Heart right ventricle (tissue), 16 donors: ENCODE measurements at places on chromosomes 1 and 21. TPM values are rescaled to one million over a fixed set of nuclear protein-coding genes. Genes with fewer than 3 reads are reported as not detected.

- no peak for DNase-seq
Measured at GRCh38 chr1:110875216-110875731, 2.3 kb downstream of the CD53 start.

DNA sequence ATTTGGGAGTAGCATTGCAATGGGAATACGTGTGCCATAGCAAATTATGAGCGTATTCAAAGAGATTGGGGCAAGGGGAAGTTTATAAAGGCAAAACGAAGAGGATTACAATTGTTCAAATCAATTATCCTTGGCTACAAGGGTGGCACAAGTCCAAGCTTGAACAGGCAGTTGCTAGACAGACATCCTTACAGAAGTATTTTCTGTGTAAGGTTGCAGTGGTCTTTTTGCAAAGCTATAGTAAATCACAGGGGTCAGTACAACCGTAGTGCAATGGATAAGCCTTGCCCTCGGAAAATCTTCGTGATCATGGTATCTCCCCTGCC is 37.4 kb upstream of the HAO2 start:
- no peak for DNase-seq

DNA sequence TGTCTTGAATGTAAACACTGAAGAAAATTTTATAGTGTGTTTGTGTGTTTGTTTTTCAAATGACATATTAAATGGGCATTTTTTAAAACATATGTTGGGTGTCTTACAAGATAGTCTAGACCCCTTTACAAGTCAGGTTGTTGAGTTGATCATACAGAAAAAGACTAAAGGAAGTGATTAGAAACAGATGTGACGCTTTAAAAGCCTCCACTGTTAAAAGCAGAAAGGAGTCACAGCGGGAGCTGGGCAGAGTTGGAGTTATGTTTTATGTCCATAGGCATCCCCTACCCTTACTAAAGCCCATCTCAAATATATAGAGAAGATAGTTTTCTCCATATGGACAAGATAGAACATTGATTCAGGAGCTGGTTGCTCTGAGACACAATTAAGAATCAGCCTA is 393.9 kb downstream of the PLPP3 start:
- DNase-seq, result no peak

- no peak for DNase-seq
Measured at GRCh38 chr1:214864896-214865688, 217.4 kb upstream of the KCNK2 start.

DNA sequence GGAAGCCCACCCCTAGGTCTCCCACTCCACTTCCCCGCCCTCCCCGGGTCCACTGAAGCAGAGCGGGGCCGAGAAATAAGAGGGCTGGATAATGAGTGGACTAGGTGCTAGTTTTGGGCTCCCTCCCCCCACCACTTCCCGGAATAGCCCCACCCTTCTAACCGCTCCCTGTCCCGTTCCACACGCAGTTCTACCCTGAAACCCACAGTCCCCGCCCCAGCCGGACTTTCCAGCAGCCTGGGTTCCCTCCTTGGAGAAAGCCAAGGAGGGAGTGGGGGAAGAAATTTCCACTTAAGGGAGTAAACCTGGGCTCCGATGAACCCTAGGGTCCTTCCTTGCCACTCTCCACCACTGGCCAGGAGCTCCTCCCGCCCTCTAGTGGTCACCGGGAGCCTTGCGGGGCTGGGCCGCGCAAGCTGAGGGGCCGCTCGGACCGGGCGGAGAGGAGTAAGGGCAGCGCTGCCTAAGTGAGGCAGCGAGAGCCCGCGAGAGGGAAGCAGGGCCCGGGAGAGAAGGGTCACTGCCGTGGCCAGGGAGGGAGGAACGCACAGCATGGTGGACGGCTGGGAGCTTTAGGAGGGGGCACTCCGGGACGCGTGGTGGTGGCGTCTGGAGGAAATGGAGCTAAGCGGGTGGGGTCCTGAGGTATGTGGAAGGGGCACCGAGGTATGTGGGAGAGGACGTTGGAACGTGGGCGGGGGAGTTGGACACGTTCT is 14.3 kb downstream of the THBS3 start:
- peak; percentile 87 for DNase-seq

DNA sequence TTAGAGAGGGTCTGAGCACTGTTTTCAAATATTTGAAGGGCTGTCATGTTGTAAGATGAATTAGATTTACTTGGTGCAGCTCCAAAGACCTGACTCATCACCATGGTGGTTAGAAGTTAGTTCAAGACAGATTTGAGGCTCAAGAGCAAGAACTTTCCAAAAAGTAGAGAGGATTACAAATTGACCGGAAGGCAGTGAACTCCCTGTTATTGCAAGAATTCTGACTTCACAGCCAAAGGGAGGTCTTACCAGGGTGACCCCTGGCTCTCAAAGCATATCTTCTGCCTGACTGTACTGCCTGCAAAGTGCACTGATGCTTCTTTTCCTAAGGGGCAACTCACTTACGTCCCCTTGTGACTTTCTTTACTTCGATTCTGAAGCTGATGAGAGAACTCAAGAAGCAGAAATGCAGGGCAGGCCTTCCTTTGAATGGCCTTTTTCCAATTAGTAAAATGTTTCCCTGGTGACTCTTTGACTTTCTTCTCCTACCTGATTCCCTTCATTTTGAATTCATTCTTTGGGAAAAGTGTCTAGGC is 86.4 kb downstream of the NAV1 start:
- no peak for DNase-seq

DNA sequence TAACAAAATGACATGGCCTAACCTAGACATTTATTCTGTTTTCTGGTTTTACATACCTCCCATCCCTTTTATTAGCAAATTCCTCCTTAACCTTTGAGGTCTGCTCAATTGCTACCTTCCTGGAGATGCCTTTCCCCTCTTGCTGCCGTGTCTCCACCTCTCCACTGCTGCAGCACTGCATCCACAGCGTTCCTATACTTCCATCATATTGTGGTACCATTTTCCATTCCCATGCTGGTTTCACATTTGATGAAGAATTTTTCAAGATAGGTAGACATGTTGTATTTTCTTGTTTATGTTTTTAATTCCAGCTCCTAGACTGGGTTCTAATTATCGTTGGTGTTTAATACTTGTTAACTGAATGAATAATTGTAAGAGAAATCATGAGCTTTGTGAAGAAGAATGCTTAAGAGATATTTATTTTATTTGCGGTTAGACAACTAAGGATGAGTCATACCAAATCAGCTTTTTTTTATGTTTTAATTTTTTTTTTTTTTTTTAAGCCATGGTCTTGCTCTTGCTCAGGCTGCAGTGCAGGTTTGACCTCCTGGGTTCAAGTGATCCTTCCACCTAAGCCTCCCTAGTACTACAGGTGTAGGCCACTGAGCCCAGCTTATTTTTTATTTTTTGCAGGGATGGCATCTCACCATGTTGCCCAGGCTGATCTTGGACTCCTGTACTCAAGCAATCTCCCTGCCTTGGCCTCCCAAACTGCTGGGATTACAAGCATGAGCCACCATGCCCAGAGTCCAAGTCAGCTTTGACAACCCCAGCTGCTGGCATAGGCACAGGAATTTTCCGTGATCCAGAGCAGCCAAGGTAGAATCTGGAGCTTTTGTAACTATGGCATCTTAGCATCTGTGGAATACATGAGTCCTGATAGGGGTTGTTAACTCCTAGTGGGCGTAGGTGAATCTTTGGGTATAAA is 44.0 kb downstream of the ATP6V1G3 start:
- no peak for DNase-seq

DNA sequence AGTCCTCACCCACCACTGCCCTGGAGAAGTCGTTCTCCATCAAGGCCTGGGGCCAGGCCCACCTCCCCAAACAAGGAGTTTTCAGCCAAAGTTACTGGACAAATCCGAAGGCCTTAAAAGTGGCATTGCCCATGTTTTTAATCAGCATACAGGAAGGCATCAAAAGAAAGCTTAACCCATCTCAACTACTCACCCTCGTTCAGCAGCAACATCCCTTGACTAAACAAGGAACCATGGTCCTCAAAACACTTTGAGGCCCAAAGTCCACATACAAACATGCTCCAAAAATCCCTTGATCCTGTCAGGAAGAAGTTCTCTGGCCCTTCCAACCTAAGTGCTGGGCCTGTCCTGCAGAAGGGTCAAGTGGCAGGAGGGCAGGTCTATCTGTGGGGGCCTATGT is 1.6 kb downstream of the CAPZB start:
- no peak for DNase-seq

GRCh38 chr1:36487906-36488305 is 5.2 kb upstream of the CSF3R start:
- no peak for DNase-seq

DNA sequence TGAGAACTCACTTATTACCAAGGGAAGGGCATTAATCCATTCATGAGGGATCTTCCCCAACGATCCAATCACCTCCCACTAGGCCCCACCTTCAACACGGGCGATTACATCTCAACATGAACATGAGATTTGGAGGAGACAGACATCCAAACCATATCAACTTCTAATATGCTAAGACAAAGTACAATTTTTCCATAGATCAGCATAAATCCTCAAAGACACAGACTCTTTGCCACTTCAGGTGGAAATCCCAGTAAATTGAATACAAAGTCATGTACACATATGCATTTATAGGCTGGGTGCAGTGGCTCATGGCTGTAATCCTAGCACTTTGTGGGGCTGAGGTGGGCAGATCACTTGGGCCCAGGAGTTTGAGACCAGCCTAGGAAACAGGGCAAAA is 18.8 kb upstream of the CXADR start:
- no peak for DNase-seq

DNA sequence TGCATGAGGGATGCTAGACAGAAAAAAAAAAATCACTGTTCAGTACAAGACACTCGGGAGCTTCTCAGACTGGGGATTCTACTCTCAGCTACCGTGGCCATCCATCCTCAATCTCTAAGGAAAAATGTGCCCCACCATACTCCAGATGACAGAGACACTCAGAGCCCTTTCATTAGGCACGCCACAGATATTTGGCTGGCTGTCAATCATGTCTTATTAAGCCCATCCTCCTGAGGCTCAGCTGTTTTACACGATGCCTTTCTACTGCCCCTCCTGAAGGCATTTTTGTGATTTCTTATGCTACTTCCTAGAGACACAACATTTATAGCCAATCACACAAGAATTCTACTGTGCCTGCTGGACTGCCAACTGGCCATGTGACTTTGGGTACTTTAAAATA is 92.9 kb downstream of the KIF14 start:
- DNase-seq, result no peak

DNA sequence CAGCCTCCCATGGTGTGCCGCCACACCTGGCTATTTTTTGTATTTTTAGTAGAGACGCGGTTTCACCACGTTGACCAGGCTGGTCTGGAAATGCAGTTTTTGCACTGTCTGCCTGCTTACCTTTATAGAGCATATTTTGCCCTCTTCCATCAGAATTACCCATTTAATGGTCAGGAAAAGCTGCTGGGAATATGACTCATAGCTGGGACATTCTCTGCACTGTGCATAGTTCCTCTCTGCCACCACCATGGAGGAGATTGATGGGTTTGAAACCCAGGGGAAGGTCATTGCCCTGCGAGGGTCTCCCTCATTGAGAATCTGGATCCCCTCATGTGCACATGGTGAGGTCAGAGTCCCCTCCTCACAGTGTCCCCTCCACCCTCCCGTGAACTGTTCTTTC is 32.1 kb downstream of the MX1 start:
- DNase-seq, result no peak

- no peak for DNase-seq
Measured at GRCh38 chr1:81754424-81754823, 46.3 kb upstream of the ADGRL2 start.

DNA sequence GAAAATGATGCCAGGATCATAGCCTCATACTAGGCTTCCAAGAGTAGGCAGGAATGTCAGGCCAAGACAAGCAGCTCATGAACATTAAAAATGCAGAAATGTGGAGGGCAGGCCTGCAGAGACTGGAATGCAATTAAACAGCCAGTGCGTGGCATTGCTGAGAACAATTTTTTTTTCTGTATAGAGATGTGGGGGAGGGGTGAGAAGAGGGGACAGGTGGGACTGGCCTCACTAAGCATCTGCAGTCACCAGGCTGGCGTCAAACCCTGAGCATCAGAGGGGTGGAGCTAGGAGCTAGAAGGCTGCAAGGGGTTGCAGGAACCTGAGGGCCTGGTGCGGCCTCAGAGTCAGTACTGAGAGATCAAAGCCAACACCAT is 114.1 kb downstream of the TNR start:
- no peak for DNase-seq

GRCh38 chr1:241666419-241666818 is 14.3 kb downstream of the WDR64 start:
- DNase-seq, result no peak

GRCh38 chr1:40712997-40713396 is 21.5 kb downstream of the NFYC start:
- DNase-seq, result no peak

- no peak for DNase-seq
Measured at GRCh38 chr1:11691302-11691914, at the start of gene DRAXIN. Gene DRAXIN, plus strand, starts transcription at chr1:11691710. Its CDS starts 14,549 bp downstream, at chr1:11706259.

DNA sequence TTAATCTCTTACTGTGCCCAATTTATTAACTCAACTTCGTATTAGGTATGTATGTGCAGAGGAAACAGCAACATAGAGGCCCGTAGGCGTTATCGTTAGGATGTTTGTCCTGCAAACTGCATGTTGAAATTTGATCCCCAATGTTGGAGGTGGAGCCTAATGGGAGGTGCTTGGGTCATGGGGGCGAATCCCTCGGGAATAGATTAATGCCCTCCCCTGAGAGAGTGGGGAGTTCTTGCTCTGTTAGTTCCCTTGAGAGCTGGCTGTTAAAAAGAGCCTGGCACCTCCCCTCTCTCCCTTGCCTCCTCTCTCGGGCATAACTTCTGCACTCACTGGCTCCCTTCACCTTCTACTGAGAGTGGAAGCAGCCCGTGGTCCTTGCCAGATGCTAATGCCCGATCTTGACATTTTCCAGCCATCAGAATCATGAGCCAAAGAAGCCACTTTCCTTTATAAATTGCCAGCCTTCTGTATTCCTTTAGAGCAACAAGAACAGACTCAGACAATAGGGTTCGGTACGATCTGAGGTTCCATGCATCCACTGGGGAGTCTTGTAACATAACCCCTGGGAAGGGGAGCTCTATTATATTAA is 149.0 kb upstream of the RAB4A start:
- no peak for DNase-seq

DNA sequence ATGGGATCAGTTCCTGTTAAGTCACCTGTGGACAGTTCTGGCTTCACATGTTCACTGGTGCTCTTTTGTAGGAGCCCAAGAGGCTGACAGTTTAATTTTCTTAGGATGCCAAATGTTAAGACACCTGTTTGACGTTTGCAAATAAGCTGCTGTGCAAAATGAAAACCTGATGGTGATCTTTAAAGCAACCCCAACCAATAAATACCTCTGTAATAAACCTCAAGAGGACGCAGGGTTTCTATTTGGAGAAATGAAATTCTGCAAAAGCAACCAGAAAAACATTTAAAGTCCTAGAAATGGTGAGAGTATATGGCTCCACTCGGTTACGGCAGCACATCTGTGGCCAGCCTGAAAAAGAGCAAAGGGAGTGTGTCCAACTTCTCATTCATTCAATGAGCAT is 5.7 kb upstream of the RHEX start:
- DNase-seq, result no peak

Gene KCNK2
- 0.26 TPM for total RNA-seq

Gene CNTN2
- 0.21 TPM for total RNA-seq

Gene MAP10
- 4.1 TPM for total RNA-seq

Gene DIO1
- total RNA-seq, result not detected

Gene DISC1
- 6.4 TPM for total RNA-seq

Gene NPR1
- 11.5 TPM for total RNA-seq

Gene KRTAP12-1
- not detected for total RNA-seq

Gene ADPRS
- total RNA-seq, result 14.5 TPM
